ENCODE measurements at places on chromosomes 5 and 9.
A peak's percentile ranks its signal among the peaks of the same experiment; 100 is the strongest.

DNA sequence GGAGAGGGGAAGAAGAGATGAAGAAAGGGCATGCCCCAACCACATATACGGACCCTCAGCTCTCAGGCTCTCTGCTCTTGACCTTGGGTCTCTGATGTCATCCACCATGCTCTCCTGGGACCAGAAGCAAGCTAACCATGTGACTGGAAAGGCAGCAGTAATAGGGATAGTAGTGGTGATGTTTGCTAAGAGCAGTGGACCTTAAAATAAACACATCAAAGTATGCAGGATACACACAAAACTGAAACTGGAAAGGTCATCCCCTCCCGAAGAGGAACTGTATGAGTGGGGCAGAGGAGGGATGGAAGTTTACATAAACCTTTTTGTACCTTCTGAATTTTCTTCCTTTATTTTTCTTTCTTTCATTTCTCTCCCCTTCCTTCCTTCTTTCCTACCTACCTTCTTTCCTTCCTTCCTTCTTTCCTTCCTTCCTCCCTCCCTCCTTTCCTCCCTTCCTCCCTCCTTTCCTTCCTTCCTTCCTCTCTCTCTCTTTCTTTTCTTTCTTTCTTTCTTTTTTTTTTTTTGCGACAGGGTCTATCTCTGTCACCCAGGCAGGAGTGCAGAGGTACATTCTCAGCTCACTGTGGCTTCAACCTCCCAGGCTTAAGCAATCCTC is 8.1 kb upstream of the PTPN3 start:
- DNase-seq: peak; percentile 39

GRCh38 chr9:137025517-137025966 is 2.5 kb downstream of the ABCA2 start:
- peak; percentile 49 for DNase-seq

GRCh38 chr5:58048185-58048925 is 411.5 kb downstream of the PLK2 start:
- no peak for DNase-seq

- no peak for DNase-seq
These were observed 11.7 kb downstream of the MAP3K1 start for GRCh38 chr5:56827049-56827448.

GRCh38 chr5:67209141-67209771 is 12.7 kb upstream of the CD180 start:
- peak; percentile 79 for DNase-seq
